ENCODE measurements at places on chromosomes 1 and 21.
A peak's percentile ranks its signal among the peaks of the same experiment; 100 is the strongest.

- no peak for DNase-seq
These were observed 299.1 kb upstream of the DEPDC1 start for GRCh38 chr1:68795956-68796355.

- DNase-seq, result no peak
These were observed 131.2 kb downstream of the URB2 start for GRCh38 chr1:229757226-229757625.

DNA sequence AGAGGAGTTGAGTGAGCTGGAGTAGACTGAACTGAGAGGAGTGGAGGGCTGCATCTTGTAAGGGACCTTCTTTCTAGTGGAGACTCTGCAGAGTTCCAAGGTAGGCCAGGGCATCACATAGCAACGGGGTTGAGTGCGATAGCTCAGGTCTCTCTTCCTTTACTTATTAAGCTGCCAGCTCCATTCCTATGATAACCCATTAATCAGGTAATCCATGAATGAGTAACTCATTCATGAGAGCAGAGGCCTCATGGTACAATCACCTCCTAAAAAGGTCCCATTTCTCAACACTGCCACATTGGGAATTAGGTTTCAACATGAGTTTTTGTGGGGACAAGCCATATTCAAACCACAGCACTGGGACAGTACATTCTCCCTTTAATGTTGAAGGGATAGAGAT, 21.3 kb downstream of the VN1R5 start:
- no peak for DNase-seq

- DNase-seq, result no peak
These were observed 7.2 kb upstream of the OLFML2B start for GRCh38 chr1:162030759-162031280.

DNA sequence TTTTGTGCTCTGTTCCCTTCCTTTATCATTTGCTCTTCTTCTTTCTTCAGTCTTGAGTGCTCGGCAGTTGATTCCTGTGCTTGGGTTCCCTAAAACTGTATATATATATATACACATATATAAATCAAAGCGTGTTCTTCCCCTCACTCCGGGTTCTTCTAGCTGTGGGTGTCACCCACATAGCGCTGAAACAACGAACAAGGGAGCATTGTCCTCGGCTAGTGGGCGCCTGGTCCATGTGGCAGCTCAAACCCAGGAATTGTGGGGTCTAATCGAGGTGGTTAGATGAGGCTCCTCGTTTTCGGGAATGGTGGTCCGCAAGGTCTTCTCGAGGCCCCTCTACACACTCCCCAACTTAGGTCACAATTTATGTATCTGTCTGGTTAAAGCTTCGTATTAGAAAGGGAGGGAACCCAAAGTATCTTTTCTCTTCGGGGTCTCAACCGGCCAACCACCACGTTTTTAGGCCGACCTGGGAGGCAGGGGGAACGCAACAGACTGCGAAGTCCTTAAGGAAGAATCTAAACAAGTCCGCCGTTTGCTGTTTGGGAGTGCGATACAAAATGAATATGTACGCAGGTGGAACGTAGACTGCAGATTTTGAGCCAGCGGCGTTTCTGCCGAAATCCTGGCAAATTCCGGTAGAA, 504 bp upstream of the SDHC start:
- no peak for DNase-seq

GRCh38 chr1:175192630-175193526, at the start of gene KIAA0040:
TSS of gene KIAA0040 (minus strand) at chr1:175192776. CDS start at chr1:175161013, 31,763 bp downstream.
- DNase-seq, result peak; percentile 34

GRCh38 chr1:27981145-27981544, 21.4 kb downstream of the XKR8 start:
- no peak for DNase-seq

DNA sequence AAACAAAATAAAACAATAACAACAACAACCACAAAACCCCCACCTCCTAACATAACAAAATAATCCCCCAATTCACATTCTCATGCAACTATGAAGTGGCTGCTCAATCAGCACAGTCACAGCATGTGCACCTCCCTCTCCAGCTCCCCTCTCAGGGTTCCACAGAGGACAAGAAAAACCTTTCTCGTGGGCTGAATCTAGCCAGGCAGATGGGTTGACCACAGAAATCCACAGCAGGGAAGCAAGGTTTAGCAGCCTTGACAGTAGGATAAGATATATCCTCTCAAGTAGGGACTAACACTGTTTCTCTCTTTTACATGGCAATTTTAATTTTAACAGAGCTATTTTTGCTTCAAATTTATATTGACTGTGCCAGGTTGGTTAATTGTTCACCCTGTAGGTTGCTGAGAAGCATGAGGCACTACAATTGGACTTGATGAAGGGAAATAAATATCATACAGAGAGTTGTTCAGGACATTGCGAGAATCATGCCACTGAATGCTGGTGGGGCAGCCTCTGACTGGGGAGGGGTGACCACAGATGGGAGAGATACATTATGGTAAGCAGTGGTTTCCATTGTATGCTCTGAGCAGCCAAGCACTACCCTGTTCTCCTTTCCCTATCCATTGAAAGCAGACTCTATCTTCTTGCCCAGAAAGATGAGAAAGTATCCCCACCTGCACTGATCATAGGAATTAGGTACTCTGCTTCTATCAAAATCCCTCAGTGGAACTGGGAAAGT, 535.1 kb downstream of the DPYD start:
- no peak for DNase-seq

DNA sequence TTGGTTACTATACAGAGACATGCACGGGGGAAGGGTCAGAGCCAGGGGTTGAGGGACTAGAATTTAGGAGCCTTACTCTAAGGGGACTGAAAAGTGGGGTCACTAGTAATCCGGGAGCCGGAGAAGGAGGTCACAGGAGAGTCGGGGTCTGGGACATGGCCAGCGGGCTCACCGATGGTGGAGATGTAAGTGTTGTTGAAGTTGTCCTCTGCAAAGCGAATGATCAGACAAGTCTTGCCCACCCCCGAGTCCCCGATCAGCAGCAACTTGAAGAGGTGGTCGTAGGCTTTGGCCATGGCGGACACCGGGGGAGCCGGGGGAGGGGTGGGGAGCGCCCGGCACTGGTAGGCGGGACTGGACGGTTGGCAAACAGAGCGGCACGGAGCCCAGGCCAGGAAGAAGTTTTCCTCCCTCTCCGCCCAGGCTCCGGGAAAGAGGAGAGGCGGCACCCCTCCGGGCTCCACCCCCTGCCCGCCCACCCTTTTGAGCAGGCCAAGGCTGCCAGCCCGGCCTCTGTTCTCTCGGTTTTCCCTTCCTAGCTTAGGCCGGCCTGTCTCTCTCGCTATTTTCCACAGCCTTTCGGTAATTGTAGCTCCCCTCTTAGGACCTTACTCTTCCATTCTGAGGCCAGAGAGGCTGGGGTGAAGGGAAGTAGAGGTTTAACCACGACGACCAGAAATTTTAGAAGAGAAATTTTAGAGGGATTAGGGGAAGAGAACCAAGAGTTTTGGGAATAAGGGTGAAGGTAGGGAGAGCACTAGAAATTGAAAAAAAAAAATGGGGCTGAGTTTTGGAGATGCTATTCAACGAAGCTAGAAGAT, at the start of gene RAB13:
RAB13 (minus strand) TSS at position 399 of the 821 bp plus-strand sequence; CDS start at position 296, 103 bp downstream.
- DNase-seq, result peak; percentile 79

DNA sequence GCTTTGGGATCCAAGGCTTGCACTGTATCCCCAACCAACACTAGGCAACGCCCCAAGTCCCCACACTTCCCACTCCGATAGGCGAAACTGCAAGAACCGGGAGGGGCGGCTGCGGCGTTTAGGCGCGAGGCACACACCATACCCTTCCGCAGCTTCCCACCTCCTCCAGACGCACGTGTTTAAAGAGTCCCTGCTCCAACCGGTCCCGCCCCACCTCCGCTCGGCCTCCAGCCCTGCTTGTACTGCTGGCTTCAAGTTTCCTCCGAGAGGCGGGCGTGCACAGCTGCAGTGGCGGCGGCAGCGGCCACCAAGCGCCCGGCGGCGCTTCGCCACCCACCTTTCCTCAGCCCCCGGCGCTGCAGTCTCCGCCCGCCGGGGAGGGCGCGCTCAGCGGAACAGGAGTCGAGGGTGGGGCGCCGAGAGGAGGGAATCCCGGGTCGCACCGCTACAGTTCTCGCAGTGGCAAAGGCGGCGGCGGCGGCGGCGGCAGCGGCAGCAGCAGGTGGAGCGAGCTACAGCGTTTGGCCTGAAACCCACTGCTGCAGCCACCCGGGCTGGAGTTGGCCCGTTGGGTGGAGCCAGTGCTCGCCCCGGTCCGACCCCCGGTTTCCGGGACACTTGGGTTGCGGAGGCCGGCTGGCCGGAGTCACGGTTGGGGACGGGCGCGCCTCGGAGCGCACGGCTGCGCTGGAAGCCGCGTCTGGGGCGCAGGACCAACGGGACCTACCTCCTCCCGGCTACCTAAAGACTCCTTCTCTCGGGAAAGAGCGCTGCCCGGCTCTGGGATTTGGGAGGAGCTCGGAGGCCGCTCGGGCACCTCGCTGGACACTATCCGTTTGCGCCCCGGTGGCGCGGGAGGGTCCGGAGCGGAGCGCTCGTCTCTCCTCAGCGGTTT, at the start of gene CNIH3:
CNIH3 (plus strand) TSS at position 457 of the 895 bp plus-strand sequence. CDS start 858 bp downstream, outside the sequence.
- peak; percentile 69 for DNase-seq

Data from NCI-H1694 treated with DMSO at 0.1 percent for 48 hours (cell line).